SK-N-DZ (cell line): ENCODE measurements at places on chromosomes 1 and 21.
A peak's percentile ranks its signal among the peaks of the same experiment; 100 is the strongest.

DNA sequence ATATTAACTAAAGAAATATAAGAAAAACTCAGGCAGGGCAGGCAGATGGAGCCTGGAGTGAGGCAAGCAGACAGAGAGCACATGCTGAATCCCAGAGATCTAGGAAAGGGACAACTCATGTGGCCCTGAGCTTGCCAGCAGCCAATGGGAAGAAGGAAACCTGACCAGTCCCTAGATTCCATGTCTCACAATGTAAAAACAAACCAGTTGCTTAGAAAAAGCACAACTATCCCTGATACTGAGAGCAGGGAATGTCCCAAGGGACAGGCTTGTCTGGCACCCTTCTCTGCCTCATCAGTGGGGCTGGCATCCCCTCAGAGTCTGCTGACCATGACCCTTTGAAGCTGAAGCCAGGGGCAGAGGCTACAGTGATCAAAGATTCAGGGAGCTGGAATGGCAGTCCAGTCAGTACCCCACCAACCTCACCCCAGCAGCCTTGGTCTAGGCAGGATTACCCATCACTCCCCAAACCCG is 27.8 kb downstream of the HSPG2 start:
- DNase-seq = no peak

DNA sequence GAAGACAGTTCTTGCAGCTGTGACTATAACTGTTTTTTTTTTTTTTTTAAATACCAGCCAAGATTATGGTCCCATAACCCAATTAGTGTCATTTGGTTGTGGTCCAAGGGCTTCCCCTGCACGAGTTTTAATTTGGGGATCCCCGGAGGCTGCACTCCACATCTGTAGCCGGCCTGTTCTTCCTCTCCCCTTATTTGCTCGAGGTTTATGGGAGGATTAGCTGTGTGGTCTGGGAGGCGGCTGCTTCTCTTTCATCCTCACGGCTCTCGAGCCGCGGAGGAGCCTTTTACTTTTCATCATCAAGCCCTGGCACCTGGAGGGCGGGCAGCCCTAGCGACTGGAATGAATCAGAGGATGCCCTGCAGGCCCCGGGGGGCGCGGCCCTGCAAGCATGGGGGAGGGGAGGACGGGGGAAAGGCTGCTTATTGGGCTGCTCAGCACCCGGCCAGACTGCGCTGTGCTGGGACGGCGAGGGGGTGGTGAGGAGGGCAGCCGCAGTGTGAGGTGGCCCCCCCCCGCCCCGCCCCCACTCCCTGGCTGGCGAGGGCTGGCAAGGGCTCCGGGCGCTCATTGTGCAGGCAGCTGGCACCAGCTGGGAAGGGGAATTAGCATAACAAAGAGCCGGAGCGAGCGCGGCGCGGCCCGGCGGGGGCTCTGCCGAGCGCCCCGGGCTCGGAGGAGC is 18.5 kb downstream of the SERTAD4 start:
- peak; percentile 62 for DNase-seq

- no peak for DNase-seq
Measured at GRCh38 chr1:184167352-184167751, 115.8 kb downstream of the TSEN15 start.

- no peak for DNase-seq
Measured at GRCh38 chr1:221206076-221206475, 326.8 kb downstream of the HLX start.

GRCh38 chr1:228457396-228458176 is 29.6 kb upstream of the RNF187 start:
- peak; percentile 99 for DNase-seq
